ENCODE measurements at places on chromosomes 7 and 10.

GRCh38 chr7:117163101-117163500 lies 159.8 kb downstream of the WNT2 start:
- DNase-seq, result no peak

DNA sequence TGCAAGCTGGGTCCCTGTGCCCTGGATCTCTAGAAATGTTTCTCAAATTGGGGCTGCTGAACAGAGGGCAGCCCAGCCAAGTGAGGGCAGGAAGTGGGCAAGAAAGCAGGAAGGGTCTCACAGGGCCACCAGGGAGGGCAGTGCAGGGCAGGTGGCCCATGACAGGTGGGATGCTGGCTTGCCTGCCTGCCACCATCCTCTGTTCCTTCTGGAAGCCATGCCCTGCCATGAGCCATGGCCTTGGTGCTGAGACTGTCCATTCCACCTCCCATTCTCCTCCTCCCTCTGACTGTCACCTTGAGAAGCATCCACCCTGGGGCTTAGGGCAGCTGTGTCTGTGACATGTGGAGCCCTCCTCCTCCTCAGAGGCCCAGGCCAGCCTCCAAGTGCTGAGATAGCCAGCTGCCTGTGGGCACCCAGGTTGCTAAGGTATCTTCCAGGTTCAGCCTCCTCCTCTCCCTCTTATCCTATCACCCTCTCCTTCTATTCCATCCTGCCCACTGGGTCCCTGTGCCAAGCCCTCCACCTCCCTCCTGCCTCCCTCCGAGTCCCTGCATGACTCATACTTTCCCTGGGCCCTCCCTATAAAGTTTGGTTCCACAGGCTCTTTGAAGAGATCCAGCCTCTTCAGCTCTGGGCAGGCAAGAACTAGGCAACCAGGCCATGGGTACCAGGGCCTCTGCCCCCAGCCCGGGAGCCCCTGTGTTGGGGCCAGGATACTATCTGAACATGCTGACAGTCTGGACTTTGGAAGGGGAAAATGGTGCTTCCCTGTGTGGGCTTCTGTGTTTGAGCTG lies 1.3 kb downstream of the VSIR start:
- peak; percentile 44 for DNase-seq

DNA sequence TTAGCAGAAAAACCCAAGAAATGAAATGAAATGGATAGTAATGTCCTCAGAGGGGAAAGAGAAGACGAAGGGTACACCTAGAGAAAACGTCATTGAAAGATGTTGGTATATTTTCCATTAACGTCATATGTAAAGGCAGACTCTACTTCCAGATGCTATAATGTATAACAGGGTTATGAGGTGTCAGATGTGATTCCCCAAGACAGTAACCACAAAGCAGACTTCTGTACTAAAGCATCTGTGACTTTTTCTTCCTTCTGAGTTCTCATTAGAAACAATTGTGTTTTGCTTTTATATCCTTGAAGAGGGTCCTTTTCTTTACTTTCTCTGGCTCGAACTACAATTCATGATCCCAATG lies 37.4 kb downstream of the LRRC72 start:
- no peak for DNase-seq

GRCh38 chr7:87435546-87435945 lies 39.9 kb downstream of the ABCB4 start:
- no peak for DNase-seq

DNA sequence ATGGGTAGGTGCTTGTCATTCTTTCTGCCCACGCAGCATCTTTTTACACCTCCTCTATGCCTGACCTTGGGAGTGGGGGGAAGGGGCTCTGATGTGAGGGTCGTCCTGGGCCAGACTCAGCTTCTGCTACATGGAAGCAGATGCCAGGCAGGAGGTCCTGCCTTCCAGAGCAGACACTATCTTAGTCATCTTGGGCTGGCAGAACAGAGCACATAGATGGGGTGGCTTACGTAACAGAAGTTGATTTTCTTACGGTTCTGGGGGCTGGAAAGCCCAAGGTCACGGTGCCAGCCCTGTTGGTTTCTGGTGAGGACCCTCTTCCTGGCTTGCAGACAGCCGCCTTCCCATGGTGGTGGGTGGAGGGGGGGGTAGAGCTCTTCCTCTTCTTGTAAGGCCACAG lies 159.0 kb downstream of the PRKAG2 start:
- DNase-seq, result no peak

DNA sequence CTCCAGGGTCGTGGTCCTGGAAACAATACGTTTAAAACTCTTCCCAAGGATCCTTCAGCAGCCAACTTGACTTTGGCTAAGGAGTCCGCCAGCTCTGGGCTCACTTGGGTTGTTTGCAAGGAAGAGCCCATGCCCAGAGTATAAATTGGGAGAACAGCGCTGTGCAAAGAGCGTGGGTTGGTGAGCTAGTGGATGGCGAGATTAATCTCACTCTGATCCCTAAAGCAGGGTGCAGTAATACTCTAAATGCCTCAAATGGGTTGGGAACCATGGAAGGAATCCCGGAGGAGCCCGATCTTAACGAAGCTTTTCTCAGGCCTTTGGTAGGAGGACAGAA lies 495 bp upstream of the SDHAF3 start:
- DNase-seq, result no peak

GRCh38 chr10:1403508-1404322 lies 333.6 kb downstream of the ADARB2 start:
- DNase-seq, result no peak

DNA sequence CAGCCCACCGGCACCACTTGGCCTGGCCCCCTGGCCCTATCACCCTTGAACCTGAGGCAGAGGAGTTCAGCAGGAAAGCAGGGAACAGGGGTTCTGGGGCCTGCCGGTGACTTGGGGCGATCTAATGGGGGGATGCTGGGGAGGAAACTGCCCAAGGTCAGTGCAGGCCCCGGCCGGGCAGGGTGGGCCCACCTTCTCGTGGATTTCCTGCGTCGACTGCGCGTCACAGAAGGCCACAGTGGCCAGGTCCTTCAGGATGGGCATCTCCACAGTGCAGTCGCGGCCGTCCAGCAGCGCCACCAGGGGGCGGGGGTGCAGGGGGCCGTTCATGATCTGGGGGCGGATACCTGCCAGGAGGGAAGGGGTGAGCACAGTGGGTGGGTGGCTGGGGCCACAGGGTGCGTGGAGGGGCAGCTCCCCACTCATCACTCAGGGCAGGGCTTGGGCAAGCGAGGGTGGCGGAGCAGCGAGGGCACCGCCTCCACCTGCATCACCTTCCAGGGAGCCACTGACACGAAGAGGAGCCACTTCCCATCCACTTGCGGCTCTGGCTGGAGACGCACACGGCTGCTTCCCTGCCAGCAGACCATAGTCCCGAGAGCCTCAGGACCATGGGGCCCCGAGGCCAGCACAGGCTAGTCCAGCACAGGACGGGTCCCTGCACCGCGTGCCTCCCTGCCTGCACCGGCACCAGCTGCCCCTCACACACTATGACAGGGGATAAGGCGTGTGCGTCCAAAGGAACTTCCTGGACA lies 61.4 kb downstream of the ZRANB1 start:
- DNase-seq, result no peak

DNA sequence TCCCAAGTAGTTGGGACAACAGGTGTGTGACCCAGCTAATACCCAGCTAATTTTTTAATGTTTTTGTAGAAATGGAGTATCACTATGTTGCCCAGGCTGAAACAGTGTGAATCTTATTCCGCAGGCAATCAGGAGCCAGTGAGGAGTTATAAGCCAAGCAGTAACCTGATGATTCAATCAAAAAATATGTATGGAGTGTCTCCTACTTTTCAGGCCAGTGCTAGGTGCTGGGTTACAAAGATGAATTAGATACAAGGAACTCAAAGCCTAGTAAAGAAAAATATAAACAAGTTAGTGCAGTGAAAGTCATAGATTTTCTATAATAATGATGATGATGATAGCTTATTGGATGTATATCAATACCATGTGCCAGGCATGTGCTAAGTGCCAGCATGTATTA lies 13.2 kb upstream of the IFRD1 start:
- no peak for DNase-seq

GRCh38 chr7:98681511-98681910 lies 64.4 kb downstream of the NPTX2 start:
- DNase-seq, result no peak

- DNase-seq, result no peak
Measured at GRCh38 chr10:4382811-4383210, 443.2 kb upstream of the AKR1E2 start.

GRCh38 chr7:91039033-91039432 lies 225.2 kb upstream of the FZD1 start:
- DNase-seq, result no peak

Measured in CD4-positive, CD25-positive, alpha-beta regulatory T cell (primary cell).